ENCODE measurements at places on chromosomes 12 and 14.

GRCh38 chr12:53057816-53058500, 8.1 kb downstream of the TNS2 start:
- DNase-seq: no peak

- DNase-seq: no peak
Measured at GRCh38 chr12:109386059-109386433, 38.3 kb downstream of the MYO1H start.

- no peak for DNase-seq
Measured at GRCh38 chr12:77402716-77403115, 337.3 kb upstream of the E2F7 start.

- no peak for DNase-seq
Measured at GRCh38 chr12:66668311-66668710, 10.6 kb downstream of the GRIP1 start.

DNA sequence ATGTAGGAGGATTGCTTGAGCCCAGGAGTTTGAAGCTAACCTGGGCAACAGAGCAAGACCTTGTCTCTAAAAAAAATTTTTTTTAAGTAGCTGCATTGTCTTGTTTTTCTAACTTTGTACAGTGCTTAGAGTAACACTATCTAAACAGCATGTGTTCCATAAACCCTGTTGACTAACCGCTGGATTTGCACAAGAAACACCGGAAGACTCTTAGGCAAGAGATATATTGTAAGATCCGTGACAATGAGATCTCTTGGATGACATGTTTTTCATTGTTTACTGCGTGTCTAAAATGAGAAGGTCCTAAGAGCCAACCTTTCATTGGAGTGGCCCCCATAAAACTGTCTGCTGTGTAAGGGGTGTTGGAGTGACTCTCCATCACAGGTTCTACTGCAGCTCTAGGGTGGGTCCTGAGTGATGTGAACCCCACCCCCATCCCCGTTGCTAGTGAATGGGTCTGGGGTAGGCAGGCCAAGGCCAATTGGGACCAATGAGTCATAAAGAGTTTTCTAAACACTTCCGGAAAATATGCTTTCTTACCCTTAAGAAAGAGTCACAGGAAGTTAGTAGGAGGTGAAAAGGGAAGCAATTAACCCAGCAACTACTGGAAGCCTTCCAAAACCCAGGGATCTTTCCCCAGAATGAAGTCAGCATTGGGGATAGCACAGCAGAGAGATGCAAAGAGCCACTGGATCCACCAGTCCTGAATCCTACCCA, 24.3 kb upstream of the PCNX1 start:
- no peak for DNase-seq

DNA sequence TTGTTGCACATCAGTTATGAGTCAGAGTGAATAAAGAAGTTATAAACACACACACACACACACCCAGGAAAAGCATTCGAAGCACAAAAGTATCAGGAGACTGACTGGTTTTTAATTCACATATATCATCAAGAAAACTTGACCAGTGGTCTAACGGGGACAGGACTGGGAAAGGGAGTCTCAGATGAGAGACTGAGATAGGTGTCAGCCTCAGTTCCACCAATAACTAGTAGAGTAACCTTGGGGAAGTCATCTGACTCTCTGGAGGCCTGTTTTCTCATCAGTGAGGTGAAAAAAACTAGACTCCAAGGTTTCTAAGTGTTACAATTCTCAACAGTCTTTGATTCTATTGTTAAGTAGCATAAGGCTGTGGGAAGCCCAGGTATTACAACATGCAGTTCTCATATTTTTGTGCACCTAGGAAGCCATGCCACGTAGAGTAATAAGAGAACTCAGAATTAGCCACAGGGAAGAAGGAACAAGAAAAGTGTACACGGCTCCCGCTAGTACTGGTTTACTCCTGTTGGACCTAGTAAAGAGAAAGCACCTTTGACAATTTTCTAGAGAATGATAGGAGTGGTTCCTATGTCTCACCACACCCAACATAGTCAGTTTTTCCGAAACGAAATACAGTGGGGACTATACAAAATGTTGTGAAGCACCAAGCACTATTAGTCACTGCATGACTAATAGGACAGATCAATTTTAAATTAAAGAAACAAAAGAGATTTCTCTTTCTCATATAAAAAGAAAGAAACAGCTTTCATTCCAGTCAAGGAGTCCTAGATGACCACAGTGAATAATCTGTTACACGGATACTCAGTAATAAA, 5.0 kb downstream of the PPTC7 start:
- no peak for DNase-seq

GRCh38 chr14:106883218-106883692, 1356.9 kb downstream of the TMEM121 start:
- DNase-seq: no peak

GRCh38 chr12:101696251-101697196, 916 bp upstream of the CHPT1 start:
- no peak for DNase-seq

DNA sequence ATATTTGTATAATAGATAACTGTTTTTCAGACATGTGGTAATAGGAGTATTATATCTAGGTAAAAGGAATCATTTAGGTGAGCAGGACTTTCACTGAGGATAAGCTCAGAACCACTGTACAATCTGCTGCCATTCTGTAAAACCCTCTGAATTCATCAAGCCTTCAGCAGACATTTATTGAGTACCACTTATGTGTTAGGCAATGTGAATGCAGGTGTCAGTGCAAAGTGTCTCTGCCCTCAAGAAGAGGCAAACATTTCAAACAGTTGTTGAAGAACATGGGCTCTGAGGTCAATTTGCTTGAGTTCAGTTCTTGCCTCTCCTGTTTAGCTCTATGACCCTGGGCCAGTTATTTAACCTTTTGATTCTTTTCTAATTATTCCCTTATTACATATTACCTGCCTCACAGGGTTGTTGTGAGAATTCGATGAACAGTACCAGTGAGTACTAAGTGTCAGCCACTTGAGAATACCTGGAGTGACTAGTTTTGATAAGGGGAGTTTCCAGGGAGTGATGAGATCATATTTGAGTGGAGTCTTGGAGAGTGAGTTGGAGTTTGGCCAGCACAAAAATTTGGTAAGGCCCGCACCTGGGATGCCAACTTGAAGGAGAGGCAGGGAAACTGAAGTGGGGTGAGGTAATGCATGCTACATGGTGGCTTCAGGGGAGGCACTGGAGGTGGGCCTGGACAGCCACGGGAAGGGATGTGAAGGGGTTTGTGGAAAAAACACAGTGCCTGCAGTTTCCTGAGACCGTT, 33.7 kb downstream of the RASSF8 start:
- DNase-seq: no peak

- DNase-seq: no peak
Measured at GRCh38 chr12:107778383-107779025, 4.0 kb downstream of the ASCL4 start.

DNA sequence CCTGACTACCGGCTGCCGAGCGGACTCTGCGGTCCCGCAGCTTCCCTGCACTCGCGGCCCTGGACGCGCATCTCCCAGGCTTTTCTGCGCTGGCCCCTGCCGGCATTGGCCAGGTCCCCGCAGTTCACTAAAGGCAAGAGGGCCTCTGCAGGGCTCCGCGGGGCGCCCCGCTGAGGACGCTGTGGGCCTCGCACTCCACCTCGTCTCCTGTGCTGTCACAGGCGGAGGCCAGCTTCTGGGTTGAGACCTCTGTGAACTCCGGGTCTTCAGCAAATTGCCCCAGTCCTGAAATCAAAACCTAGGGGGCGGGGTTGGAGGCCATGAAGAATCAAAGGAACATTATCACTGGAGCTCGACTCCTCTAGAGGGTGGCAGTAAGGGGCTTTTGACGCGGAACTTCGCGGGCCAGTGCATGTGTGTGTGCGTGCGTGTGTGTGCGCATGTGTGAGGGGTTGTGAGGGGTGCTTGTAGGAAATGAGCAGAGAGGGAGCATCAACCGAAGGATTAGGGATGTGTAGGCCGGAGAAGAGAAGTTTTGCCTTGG, 68.5 kb upstream of the CAPRIN2 start:
- no peak for DNase-seq

- peak; percentile 18 for DNase-seq
Measured at GRCh38 chr12:15856097-15856982, 25.8 kb upstream of the STRAP start.

DNA sequence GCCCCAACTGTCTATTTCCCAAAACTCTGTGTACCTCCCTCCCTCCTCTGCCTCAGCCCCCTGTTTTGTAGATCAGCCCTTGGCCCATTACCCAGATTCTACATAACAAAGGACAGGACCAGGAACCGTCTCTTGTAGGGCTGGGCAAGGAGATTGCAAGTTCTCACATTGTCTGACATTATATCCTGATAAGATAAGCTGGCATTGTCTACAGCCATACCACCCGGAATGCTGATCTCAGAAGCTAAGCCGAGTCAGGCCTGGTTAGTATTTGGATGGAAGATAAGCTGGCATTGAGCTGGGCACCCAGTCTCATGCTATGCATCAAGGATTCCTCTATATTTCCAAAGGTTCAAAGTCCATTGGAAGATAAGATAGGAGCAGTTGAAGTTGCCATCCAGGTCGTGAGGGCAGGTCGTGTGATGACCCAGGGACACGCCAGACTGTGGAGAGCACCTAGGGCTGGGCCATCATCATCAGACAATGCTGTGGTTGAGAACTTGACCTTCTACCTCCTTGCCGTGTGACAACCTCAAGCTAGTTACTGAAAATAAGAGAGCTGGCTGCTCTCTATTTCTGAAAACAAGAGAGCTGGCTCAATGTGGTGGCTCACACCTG, 29.5 kb downstream of the PHETA1 start:
- DNase-seq: no peak

- DNase-seq: no peak
Measured at GRCh38 chr12:132582582-132583410, 27.6 kb downstream of the LRCOL1 start.

DNA sequence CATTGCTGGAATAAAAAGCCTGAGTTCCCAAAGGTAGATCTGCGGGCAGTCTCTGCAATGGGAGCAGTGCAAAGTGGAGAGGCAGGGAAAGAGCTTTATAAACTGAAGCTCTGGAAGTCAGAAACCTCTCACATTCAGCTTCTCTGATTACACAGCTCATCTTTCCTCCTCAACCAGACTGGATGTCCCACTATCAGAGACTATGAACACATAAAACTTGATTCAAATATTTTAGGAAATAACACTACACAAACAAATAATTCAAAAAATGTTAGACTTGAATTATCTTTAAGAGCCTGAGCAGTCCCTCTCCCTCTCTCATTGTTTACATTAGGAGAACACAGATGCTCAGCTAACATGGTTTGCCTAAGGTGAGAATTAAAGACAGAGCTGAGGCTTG, 72.9 kb downstream of the DENND5B start:
- no peak for DNase-seq

- DNase-seq: no peak
Measured at GRCh38 chr14:52738409-52738808, 8.4 kb downstream of the STYX start.

All from T-helper 17 cell (primary cell).